Hematopoietic multipotent progenitor cell treated with erythropoietin and hydrocortisone succinate and interleukin-3 and kit ligand, for 15 days (in vitro differentiated cells): ENCODE measurements at places on chromosomes 11 and 22.

DNA sequence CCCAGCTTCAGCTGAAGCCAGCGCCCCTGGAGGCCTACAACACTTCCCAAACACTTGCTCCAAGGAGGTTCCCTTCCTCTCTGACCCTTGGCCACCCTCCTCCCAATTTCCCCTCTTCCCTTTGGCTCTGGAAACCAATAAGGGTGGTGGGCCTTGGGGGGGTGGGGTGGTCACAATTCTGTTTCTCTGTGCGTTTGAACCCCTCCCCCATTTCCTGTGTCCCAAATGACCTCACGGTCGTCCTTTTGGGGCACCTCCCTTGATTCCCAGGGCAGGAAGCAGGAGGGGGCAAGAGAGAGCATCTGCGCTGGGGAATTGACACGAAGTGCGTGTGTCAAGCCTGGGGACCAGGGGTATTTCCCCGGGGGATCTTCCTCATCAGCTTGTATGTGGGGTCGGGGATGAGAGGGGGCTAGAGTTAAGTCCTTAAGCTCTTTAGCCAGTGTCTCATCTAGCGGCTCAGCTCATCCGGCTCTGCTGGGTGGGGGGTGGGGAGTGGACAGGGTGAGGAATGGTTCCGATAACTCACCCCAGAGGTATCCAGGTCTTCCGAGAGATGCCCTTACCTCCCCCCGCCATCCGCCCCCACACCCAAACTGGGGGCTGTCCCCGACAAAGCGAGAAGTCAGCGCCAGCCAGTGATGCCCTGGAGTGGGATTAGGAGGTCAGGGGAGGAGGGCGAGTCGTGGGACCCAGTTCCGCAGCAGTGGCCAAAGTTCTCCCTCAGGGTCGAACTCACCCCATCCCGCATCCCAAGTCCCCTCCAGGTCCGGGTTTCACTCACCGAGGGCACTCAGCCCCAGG is 587 bp downstream of the ESAM start:
- DNase-seq = no peak

DNA sequence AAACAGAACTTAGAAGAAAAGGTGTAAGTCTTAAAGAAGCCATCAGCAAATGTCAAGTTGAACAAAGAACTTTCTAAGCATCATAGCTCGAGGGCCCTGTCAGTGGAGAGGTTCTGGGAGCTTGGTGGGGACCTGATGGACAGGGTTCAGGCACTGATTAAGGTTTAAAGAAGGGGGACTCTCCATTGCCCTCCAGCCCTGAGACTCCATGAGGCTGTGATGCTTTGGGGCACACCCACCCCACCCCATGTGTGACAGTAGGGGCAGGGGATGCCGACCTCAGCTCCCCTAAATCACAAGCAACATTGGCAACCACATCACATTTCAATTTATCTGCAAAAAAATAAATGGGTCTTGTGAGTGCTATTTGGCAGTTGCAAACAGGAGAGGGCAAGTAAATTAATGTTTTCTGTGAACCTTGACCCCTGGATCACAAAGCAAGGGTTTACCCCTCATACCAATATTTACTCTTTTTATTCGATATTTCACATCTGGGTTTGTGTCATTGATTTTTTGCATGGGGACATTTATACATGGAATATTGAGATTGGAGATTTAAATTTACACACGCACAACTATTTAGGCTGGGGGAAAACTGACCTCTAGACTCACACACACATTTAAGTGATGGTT is 37.1 kb upstream of the ANO1 start:
- no peak for DNase-seq

DNA sequence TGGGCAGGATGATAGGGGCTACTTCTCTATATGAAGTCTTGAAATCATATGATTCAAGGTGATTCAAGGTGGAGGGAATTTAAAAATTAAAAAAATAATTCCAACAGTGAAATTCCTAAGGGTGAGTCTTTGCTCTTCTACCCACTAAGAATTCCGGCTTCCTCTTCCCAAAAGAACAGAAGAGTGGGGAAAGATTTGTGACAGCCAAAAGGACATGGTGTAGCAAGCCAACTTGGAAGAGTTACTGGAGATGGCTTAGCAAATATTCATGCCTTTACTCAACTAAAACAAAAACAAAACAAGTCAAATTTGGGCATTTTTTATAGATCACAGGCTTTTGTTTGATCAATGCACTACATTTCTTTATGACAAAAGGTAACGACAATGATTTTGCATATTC is 12.3 kb downstream of the ZBED5 start:
- DNase-seq = no peak

GRCh38 chr22:19066531-19067271 is 55.5 kb downstream of the DGCR2 start:
- DNase-seq = no peak

GRCh38 chr11:30432178-30432577 is 109.3 kb downstream of the ARL14EP start:
- no peak for DNase-seq

DNA sequence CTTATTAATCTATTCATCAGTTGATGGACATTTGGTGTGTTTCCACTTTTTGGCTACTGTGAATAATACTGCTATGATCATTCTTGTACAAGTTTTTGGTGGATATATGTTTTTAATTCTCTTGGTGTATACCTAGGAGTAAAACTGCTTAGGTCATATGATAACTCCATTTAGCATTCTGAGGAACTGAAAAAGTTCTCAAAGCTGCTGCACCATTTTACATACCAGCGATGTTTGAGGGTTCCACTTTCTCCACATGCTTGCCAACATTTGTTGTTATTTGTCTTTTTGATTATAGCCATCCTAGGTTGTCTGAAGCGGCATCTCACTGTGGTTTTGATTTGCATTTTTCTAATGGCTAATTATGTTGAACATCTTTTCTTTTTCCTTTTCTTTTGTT is 4.1 kb upstream of the ACER3 start:
- no peak for DNase-seq

GRCh38 chr22:50699756-50700386 is 27.2 kb downstream of the SHANK3 start:
- DNase-seq = no peak

DNA sequence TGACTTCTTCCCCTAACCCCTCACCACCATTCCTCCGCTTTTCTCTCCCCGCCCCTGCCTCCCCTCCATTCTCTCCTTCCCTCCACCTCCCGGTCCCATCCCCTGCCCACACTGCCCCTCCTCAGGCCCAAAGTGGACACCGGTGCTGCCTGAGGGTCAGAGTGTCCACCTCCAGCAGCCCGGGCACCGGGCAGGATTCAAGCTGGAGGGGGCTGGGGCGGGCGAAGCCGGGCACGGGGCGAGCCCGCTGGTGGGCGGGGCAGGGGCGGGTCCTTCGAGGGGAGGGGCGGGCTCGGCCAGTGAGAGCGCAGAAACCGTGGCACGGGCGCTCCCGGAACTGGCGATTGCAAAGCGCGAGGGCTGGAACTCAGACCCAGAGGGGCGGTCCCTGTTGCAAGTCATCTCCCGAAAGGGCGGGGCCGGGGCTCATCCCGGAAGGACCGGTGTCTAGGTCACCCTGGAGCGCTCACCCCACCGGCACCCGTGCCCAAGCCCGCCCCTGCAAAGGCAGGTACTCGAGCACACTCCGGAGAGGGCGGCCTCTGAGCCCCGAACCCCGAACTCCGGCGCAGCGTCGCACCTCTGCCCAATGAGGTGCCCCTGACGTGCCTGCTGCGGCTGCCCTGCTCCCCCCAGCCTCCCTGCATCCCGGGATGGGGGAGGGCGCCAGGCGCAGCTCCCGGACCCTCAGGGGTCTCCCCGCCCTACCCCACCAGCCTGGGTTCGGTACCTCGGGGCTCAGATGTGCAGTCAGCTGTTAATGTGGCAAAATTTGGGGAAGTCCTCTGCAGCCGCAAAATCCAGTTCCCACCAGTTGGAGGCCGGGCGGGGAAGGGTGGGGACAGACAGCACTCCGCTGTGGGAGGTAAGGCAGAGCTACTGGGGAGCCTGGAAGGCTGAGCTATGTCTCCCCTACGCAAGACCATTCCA is 16.5 kb upstream of the CDKN1C start:
- DNase-seq = peak; percentile 86
